ENCODE measurements at places on chromosomes 16 and 17.

DNA sequence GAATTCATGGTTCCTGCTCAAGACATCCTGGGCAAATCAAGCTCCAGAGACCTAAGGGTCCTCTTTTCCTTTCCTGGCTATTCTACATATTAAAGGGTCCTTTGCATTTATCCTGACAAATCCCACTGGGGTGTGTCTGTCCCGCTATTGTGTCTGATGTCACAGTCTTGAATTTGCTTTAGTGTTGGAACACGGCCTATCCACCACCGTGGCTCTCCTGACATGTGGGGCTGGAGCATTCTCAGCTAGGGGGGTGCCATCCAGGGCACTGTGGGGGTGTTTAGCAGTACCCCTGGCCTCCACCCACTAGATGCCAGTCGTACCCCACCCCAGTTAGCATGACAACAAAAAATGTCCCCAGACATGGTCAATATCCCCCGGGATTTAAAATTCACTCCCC is 92.9 kb downstream of the IRF8 start:
- DNase-seq: no peak

DNA sequence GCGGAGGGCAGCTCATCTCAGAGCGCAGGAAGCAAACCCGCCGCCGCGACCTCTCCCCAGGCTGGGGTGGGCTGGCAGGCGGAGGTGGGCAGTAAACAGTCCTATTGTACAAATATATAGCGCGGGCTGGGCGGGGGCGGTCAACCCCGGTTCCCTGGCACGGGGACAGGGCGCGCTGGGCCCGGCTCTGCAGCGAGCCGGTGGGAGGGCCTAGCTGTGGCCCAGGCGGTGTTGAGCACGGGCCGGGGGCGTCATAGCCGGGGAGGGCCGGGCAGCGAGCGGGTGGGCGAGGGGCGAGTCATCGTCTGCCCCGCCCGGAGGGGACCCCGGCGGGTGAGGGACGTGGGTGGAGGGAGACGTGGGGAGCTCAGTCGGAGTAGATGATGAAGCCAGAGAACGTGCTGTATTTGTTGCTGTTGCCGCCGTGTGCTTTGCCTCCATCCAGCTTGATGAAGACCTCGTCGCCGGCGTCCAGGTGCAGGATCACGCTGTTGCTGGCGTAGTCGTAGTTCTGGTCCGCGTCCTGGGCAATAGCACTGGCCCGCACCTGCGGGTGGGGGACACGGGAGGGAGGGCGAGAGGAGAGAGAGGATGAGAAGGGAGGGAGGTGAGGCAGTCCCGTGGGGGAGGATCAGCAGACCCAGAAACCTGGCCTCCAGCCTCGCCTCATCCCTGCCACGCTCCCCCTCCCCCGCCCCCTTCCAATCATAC is 8.1 kb downstream of the C1QL1 start:
- DNase-seq: no peak

DNA sequence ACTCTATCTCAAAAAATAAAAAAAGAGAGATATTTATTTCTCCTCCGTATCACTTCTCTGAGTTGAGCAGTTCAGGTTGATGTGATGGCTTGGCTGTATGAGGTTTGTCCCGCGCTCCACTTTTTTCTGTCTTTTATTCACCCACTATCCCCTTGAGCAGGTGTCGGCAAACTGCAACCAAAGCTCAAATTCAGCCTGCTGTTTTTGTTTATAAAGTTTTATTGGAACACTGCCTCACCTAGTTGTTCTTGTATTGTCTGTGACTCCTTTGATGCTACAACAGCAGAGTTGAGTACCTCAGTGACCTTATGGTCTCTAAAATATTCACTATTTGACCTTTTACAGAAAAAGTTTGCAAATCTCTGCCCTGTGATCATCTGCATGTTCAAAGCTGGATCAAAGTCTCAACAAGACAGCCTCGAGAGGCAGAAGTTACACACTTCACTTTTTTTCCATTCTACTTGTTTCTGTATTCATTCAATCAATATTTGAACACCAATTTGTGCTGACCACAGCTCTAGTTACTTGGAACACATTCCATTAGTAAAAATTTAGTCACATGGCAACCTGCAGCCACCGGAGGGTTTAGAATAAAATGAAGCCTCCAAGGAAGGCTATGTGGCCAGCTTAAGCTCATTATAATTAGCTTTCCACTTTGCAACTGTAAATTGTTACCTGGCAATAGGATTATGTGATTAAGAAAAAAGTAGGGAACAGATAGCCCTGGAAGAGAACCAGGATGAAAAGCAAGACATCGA is 945.8 kb downstream of the KCNJ2 start:
- DNase-seq: no peak

- no peak for DNase-seq
Measured at GRCh38 chr16:86085795-86086194, 186.8 kb downstream of the IRF8 start.

DNA sequence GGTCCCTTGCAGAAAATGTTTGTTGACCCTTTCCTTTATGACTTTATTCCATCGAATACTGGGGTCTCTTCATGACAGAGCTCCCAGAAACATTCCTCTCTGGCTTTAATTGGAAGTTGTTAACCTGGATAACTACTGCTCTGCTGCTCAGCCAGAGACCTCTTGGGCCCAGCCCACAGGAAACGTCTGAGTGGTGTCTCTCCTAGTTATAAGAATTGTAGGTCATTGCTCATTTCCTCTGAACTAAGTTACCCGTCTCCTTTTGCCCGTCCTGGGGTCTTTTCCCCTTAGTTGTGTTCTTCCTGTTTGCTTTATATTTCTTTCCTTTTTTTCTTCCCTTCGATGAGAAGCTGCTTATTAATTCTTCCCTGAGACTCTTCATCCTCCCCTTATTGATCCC is 9.0 kb downstream of the MAP2K6 start:
- DNase-seq: peak; percentile 53

- DNase-seq: no peak
Measured at GRCh38 chr17:72340836-72341235, 220.0 kb downstream of the SOX9 start.

DNA sequence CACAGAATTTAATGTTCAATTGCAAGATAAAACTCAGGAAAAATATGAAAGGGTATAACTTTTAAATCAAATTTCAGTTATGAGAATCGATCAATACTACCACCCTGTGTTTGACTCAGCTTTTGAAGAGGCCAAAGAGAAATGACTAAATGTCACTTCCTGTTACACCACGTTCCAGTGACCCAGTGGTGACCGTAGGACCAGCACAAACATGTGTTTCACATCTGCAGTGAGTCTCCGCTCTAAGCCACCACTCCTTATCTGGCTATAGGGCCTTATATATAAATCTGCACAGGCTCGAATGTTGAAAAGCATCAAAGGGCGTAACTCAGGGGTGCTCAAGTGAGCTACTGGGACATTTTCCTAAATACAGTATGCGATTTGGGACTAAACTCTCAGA is 36.1 kb downstream of the CYB5D2 start:
- DNase-seq: no peak

DNA sequence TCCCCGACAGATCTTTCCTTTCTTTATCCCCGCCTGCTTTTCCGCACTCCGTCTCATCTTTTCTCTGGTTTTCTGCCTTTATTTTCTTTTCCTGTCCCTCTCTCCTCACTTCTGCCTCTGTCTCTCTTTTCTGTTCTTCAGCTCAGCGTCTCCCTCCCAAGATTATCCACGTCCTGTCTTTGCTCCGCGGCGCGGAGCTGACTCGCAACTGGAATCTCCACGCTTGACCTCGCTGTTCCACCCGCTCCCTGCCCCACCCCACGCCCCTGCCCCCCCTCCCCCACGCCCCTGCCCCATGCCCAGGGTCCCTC is 4.9 kb upstream of the LHX1 start:
- no peak for DNase-seq

DNA sequence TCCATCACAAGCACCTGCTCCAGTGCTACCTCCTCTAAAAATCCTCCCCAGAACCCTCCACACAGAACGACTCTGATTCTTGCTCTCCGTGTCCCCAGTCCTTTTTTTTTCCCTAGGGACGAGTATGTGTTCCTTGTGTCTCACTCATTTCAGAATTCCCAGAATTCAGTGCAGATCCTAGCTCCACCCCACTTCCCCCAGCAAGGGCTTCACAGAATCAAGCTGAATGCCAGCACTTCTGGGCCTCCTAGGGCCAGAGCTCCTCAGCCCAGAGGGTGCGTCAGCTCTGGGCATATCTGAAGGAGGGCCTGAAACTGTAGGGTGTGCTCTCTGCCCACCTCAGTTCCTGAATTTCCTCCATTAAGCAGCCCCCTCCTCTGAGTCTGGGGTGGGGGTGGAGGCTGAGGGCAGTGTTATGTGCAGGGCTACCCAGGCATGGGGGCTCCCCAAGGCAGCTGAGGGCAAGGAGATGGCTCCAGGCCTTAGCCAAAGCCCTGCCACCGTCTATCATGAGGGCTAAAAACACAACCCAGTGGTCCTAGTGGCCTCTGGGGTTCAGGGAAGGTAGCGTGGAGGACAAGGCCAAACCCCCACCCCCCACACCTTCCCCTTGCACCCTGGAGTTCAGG is 6.5 kb downstream of the UNC119 start:
- no peak for DNase-seq

GRCh38 chr16:64745258-64745930 is 376.5 kb downstream of the CDH11 start:
- DNase-seq: no peak

GRCh38 chr17:281365-281999 is 71.1 kb downstream of the RPH3AL start:
- no peak for DNase-seq

GRCh38 chr17:43905985-43906852 is 1.1 kb downstream of the MPP2 start:
- no peak for DNase-seq

GRCh38 chr16:58494981-58495520 is 4.9 kb upstream of the NDRG4 start:
- peak; percentile 83 for DNase-seq

DNA sequence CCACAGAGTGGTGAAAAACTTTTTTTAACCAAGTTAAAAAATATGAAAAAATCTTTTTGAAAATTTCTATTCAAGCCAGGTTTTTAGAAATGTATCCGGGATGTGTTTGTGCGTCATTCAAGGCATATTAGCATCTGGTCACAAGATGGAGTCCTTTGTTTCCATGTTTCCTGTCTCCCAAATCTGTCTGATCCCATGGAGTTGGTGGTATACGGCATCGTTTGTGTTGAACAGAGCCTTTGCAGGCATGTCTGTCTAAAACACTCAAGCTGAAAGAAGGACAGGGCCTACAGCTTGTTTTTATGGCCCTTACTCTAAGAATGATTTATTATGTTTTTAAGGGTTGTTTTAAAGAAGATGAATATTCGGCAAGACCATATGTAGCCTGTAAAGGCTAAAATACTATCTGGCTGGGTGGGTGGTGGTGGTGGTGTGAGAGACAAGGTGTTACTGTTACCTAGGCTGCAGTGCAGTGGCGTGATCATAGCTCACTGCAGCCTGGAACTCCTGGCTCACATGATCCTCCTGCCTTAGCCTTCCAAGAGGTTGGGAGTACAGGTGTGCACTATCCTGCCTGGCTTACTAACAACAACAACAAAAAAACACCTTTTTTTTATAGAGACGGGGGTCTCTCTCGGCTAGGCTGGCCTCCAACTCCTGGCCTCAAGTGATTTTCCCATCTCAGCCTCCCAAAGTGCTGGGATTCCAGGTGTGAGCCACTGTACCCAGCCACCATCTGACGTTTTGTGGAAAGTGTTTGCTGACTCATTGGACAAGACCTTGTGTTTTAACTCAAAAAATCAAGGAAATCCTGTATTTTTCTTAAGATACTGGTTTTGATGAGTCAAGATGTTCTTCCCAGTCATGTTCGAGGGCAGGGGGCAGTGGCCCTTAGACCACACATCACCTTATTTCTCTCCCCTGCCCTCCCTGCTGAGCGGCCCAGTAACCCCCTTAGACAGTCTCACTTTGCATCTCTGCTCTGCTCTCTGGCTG is 52.2 kb downstream of the NDE1 start:
- DNase-seq: no peak

GRCh38 chr16:18834864-18835263 is 33.5 kb upstream of the ARL6IP1 start:
- no peak for DNase-seq

- DNase-seq: no peak
Measured at GRCh38 chr16:58500430-58501241, 693 bp downstream of the NDRG4 start.

GRCh38 chr17:14042411-14042810 is 26.9 kb upstream of the COX10 start:
- no peak for DNase-seq

GRCh38 chr17:55314784-55315491 is 50.2 kb downstream of the HLF start:
- peak; percentile 58 for DNase-seq

GRCh38 chr16:12614662-12615278 is 188.9 kb downstream of the CPPED1 start:
- DNase-seq: no peak

- no peak for DNase-seq
Measured at GRCh38 chr16:53876811-53877210, 172.9 kb downstream of the FTO start.

- DNase-seq: no peak
Measured at GRCh38 chr17:36994438-36994837, 45.7 kb downstream of the AATF start.

- no peak for DNase-seq
Measured at GRCh38 chr16:3498988-3499387, 1.8 kb upstream of the CLUAP1 start.

DNA sequence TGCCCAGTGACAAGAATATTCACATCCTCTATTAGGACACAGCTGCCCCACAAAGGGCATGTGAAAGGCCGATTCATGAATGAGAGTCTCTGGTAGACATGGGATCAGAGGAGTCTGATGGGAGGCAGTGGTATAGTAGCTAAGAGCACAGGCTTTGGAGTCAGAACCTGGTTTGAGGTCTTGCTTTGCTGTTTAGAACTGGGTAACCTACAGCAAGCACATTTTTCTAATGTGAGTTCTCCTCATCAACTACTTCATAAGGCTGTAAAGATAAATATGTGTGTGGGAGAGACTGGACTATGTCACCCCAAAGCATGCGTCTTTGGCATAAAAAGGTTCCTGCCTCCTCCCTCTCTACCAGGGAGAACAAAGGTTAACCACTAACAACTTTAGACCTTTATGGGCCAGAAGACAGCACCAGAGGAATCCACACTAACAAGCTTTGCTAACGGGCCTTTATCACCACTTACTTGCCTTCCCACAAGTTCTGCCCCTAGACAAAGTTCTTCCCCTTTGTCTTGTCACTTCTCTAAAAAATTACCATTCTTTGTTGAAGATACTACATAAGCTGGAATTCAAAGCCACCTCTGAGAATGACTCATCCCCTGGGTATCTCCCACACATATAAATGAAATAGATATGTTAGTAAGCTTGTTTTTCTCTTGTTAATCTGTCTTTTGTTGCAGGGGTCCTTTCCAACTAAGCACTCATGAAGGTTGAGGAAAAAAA is 21.1 kb downstream of the CDR2 start:
- no peak for DNase-seq

- no peak for DNase-seq
Measured at GRCh38 chr17:16044487-16044886, 44.9 kb downstream of the TTC19 start.

GRCh38 chr16:67804853-67805542 is 1.4 kb downstream of the RANBP10 start:
- no peak for DNase-seq

All from activated CD8-positive, alpha-beta memory T cell treated with anti-CD3 and anti-CD28 coated beads, Interleukin-2, amount 10 ng/mL, durations not matched to agents 7 days and 5 days (primary cell).